Stimulated activated naive CD4-positive, alpha-beta T cell treated with Interleukin-2 at 50 U/mL for 16 hours (primary cell): ENCODE measurements at places on chromosomes 7 and 10.

GRCh38 chr7:6416516-6417145 lies 31.1 kb downstream of the DAGLB start:
- DNase-seq, result no peak

- no peak for DNase-seq
Observed at GRCh38 chr7:122864016-122864415, 22.2 kb downstream of the CADPS2 start.

DNA sequence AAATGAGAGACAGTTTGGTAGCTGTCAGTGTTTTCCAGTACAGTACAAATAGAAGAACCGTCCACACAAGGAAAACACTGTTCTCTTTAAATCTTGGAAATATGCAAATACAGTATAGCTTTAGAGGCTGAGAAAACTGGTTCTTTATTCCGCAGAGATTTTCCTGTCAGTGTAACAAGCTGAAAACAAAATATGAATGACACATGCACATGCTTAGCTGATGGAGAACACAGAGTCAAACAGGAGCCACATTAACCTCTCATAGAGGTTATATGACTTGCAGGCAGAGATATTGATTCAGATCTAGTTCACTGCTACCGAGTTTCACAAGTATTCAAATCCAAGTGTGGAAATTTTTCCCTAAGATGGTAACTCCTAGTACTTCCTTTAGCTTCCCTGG lies 135.2 kb upstream of the C1QL3 start:
- no peak for DNase-seq

GRCh38 chr7:2962865-2963264 lies 80.8 kb downstream of the CARD11 start:
- no peak for DNase-seq

- no peak for DNase-seq
Observed at GRCh38 chr7:76191783-76192240, 9.9 kb upstream of the SRRM3 start.

DNA sequence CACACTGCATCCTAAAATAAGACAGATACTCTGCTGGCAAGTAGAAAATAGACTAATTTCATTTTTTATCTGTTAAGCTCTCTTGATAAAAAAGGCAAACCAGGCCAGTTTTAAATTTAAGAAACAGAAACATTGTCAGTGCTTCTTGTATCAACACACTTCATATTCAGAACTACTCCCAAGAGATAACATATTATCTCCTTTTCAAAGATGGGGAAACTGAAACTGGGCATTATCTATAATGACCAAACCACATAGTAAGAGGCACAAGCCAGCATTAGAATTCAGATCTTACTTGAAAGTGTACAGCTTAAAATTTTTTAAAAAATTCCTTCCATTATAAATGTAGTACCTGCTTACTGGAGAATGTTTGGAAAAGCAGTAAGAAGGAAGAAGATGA lies 14.7 kb downstream of the SRI start:
- DNase-seq, result no peak

DNA sequence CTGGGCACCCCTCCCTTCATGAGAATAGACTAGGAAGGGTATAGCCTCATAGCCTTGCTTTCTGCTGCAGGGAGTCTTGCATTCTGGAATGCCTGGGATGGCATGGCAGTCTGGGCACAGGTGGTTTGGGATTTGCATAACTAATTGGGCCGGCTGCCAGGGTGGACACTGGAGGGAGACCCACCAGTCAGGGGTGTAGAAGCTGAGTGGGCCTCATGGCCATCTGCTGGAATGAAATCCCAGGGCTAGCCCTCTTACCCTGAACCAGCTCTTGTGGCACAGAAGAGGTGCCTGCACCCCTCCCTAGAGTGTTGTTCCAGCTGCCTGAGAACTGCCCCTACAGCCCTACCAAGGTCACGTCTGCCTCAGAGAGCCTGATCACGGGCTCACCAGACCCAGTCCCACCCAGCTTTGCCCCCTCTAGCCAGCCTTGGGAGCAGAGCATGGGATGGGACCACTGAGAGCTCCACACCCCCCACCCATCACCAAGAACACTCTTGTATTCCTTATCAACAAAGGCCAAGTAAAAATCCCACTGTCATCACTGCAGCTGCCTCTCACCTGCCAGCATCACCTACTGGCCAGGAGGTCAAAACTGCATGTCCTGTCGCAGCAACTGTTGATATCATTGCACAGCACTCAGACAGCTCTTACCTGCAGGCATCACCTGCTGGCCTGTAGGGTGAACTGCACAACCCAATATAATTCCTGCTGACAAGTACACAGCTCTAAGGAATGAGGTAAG lies 148.9 kb downstream of the ZEB1 start:
- no peak for DNase-seq

DNA sequence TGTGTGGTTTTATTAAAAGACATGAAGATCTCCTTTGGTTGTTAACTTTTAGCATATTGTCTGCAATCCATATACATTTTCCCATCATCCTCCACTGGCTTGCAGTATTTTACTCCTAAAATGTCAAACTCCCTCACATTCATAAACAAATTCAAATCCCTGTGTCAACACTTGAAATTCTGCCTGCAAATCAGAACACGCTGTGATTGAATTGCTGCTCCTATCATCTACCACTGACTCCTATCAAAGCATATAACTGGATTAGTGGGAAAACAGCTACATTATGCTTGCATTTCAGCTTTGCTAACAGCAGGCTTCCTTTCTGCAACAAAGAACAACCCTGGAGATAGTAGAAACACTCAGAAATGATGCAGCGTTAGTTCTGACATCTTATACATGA lies 281.8 kb upstream of the HGF start:
- no peak for DNase-seq

GRCh38 chr7:56007891-56008290 lies 43.4 kb downstream of the PSPH start:
- no peak for DNase-seq

DNA sequence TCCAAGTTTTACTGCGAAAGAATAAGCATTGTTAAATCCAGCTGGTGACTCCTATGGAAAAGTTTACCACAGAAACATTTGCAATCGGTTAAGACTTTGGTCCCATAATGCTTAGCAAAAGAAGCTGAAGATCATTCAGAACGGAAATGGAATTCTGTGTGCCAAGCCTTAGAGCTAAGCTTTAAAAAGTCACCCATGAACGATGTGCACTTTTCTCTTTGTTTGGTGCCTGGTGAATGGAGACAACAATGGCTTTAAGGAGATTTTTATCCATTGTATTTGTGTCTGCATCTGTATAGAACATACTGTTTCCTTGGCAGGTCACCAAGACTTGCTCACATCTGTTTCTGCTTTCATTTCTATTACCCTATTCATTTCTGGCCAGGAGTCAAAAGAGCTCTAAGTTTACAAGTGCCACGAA lies 26.3 kb upstream of the COL1A2 start:
- DNase-seq, result no peak

DNA sequence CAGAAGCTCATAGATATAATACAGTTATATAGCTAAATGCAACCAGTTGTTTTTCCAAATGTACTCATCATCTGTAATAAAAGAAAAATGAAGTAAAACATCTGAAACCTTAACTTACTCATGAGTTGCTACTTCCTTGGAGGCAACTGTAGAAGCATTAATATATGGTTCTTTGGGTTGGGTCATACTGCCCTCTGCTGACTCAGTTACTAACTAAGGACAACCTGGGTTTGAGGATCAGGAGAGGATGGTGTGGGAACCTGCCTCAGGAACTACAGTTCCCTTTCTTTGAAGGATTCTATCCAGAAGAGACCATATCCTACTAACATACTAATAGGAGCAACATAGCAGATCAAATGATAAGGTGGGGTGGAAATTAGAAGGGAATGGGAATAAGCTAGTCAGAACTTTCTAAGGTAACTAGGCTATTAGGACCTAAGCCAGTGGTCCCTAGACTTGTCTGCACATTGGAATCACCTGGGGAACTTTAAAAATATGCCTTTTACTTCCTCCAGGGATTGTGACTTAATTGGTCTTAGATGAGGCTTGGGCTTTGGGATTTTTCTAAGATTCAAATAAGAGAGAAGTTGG lies 20.7 kb downstream of the COX15 start:
- DNase-seq, result no peak

GRCh38 chr10:22369434-22370072 lies 24.3 kb downstream of the SPAG6 start:
- no peak for DNase-seq
